Chondrocyte (in vitro differentiated cells): ENCODE measurements at places on chromosomes 5 and 9. TPM values are rescaled to one million over a fixed set of nuclear protein-coding genes. Genes with fewer than 3 reads are reported as not detected.

DNA sequence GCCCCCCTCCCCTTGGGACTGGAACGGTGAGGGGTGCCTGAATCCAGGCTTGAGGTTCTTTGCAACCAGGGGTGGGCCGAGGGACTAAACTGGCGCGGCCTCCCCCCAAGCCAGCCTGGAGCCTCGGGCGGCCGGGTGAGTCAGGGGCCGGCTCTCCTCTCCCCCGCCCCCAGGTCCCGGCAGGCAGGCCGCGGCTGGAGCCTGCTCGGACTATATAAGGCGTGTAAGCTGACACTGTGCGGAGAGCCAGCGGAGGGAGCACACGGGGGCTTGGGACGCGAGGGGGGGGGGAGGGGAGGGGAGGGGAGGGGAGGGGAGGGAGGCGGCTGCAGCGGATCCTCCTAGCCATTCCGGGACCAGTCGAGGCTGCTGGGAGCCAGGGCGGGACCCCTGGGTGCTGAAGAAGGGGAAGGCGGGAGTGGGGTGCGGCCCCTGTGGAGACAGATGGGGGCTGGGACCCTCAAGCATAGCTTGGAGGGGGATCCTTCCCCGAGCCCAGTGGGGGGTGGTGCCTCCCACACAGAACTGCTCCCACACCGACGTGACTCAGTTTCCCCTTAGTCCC is 595 bp downstream of the PDLIM7 start:
- DNase-seq, result no peak

STARD4 gene
- total RNA-seq, result 47.7 to 70.9 TPM (median 69.6 TPM) in 3 replicates

OLFML2A gene
- 112 to 475 TPM (median 469 TPM) in 3 replicates for total RNA-seq

- no peak for DNase-seq
Observed at GRCh38 chr5:103139264-103139865, 19.3 kb downstream of the PPIP5K2 start.

C5orf58 gene
- total RNA-seq, result not detected in 3 replicates

GRCh38 chr5:178664141-178664540 is 37.3 kb upstream of the CLK4 start:
- DNase-seq, result no peak

DNA sequence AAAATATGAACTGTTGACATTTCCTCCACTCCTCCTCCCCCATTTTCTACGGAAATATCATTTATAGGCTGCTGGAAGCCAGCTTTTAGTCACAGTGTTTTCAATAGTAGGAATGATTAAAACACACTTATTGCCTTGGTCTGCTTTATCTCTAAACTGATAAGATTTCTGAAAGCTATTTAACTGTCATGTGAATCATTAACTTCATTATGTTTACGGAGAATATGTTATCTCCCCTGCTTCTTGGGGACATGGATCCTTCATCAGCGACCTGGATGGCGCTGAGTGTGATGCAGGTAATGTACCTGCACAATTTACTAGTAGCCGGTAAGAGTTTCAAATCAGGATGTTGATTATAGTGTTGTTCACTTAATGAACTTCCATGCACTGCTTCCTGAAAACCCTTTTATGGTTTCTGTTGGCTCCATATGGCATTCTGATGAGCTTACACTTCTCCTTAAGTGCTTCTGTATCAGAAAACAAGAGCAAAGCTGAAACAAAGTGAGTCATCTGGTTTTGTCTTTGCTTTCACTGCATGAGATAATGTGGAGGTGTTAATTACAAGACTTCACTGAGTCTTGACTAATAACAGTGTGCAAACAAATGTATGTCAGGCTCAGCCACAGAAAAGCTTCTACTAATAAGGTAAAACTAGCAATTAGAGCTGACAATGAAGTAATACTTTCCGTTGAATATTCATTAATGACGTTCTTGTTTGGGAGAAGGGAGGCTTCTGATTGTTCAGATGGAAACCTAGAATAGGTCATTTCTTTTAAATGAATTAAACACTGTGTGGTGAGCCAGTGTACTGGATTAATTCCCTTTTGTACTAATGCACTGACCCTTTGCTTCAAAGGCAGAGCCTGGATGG is 162.4 kb upstream of the ZNF608 start:
- no peak for DNase-seq

DNA sequence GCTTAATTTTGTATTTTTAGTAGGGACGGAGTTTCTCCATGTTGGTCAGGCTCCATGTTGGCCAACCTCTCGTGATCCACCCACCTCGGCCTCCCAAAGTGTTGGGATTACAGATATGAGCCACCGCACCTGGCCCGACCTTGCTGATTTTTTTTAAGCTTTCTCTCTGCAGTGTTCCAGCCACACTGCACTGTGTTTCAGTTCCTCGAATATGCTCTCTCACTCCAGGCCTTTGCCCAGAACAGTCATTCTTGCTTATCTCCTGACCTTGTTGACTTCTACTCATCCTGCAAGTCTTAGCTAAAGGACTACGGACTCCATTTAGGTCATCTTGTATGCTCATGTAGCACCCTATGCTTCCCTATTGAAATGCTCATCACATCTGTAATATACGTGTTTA is 3.3 kb downstream of the SNAPC3 start:
- no peak for DNase-seq

DNA sequence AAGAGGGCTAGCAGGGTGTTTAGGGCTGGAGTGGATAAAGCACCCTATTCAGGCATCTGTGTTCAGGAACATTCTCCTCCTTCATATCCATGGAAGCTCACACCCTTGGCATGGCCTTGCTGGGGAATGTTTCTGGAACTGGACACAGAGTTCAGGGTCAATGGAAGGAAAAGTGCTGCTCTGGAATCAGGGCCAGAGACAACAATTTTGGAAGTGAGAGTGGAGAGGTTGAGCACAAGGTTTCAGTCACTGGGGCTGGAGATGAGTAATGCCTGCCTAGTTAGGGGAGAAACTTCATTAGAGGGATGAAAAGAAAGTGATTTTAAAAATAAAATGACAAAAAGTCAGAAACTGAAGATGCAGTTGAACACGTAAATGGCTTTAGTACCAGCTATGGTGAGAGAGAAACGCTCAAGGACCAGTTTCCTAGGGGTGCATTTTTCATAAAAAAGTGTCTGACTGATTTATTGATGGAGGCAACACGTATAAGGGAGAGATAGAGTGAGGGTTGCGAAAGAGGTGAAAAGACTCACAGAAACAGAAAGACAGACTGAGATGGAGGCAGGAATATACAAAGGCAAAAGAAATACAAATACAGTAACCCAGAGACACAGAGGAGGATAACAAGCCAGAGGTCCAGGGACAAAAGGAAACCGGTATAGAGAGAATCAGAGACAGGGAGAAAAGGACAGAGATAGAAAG is 8.0 kb upstream of the TNFSF15 start:
- no peak for DNase-seq

DNA sequence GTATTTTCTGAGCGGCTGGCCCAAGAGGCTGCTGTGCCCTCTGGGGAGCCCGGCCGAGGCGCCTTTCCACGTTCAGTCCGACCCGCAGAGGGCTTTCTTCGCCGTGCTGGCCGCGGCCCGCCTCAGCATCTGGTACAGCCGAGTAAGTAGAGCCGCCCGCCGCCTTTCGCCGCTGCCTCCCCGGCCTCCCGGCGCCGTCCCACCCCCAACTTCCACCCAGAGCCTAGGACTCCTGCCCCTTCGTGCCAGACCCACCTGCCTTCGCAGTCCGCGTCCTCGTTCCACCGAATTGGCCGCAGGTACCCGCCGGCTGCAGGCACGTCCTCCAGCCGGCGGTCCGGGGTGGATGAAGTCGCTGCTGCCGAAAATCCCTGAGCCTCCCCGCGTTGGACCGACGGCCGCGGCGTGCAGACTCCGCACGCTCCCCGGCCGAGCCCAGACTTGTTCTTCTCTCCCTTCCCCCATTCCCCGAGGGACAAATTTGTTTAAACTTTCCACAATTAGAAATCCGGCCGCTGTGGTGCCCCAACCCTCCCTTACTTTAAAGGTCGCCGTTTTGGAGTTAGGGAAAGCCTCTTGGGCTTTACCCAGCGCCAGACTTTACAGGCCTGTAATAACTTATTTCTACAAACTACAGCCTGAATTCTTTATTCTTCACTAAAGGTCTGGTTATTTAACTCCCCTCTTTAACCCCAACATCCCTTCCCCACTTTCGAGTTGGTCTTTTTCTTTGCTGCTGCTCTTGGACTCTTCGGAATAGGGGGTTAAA is 589 bp downstream of the RIC1 start:
- peak; percentile 93 for DNase-seq

RIMOC1 gene
- total RNA-seq, result 35.9 to 41.0 TPM (median 38.9 TPM) in 3 replicates

DNA sequence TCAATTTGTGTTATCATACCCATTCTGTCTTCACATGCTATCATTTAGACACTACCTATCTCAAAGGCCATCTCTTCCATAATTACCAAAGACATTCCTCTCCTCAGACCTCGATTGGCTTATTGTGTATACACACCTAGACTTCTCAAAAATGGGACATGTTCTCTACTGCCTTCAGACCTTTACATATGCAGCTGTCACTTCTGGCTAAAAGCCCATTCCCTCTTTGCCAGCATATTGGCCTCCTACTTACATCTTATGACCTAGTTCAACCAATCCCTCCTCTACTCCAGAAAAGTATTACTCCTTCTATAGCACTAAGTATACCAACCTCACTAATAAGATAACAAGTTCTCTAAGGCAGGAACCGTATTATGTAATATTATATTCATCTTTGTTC is 84.4 kb downstream of the RAPGEF6 start:
- no peak for DNase-seq

GARIN3 gene
- total RNA-seq, result not detected in 3 replicates

SV2C gene
- total RNA-seq, result 0.02 TPM in 1 of 3 replicates, not detected in the others

GRCh38 chr9:121217609-121218292 is 16.1 kb upstream of the RAB14 start:
- DNase-seq, result no peak

DNA sequence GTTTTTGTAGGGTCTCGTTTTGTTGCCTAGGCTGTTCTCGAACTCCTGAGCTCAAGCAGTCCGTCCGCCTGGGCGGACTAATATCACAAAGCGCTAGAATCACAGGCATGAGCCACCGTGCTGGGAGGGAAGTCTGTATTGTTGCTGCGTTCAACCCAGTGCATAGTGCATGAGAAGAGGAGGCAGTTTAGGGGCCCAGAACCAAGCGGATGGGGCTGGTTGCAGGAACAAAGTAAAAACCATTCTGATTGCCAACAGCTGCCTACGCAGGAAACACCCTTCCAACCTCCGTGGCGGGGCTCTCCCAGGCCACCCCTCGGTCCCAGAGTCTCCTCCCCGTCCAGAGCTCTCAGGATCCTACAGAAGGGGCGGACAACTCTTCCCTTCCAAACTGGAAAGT is 87.1 kb downstream of the ANXA2R start:
- no peak for DNase-seq

- no peak for DNase-seq
Observed at GRCh38 chr5:107444300-107444699, 226.4 kb downstream of the EFNA5 start.

GRCh38 chr5:17992291-17992690 is 358.0 kb downstream of the TAF11L14 start:
- DNase-seq, result no peak

FBP2 gene
- not detected in 3 replicates for total RNA-seq

DNA sequence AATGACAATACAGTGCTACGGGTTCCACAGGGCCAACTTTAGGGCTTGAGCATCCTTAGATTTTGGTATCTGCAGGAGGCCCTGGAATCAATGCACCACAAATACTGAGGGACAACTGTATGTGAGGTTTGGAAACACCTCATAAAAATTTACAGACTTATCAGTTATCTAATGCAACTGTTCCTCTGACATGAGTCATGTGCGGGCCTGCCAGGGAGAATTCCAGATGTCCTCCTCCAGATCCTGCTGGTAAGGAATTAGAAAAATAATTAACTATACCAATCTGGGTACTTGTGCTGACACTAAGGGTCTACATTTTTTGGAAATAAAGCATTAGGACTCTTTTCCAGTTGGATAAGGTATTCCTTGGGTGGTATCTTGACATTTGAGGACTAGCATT is 333.3 kb downstream of the ARRDC3 start:
- DNase-seq, result no peak

DNA sequence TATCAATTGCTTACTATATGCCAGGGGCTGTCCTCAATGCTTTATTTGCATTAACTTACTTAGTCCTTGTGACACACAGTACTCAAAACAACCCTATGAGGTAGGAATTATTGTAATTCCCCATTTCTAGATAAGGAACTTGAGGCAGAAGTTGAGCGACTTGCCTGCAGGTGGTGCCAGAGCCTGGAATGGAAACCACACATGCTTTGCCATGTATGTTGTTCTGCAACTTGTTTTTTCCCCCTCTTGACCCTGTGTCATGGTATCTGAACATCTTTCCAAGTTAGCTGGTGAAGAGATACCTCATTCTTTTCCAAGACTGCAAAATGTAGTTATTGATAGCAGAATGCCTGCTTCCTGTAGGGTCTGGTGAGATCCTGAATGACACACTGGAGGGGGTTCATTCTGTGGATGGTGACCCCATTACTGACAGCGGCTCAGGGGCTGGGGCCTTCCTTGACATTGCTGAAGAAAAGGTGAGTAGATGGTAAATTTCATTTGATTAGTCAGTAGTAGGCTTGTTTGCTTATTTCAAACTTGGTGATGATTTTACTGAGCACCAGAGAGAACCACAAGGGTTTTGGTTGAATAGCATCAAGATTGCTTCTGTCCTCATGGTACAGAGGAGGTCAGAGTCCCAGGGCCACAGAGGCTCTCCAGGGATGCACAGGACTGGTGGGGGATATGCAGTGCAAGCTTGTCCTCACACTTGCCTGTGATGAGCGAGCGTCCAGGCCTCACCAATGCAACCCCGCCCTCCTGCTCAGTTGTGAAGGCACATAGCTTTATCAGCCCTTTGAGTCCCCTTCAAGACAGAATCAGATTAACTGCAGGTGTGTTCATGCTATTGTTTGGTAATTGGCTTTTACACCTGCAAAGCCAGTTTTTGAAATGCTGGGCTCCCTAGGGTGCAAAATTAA is 57.0 kb downstream of the COL15A1 start:
- no peak for DNase-seq

GRCh38 chr9:125989090-125989501 is 241.9 kb downstream of the PBX3 start:
- DNase-seq, result peak; percentile 86

- no peak for DNase-seq
Observed at GRCh38 chr9:121943463-121943862, 149.6 kb downstream of the TTLL11 start.

- DNase-seq, result no peak
Observed at GRCh38 chr5:15069407-15069905, 197.9 kb upstream of the ANKH start.

- DNase-seq, result no peak
Observed at GRCh38 chr5:60287174-60287771, 393.7 kb upstream of the PDE4D start.

- no peak for DNase-seq
Observed at GRCh38 chr9:121997791-121998190, 95.3 kb downstream of the TTLL11 start.

DNA sequence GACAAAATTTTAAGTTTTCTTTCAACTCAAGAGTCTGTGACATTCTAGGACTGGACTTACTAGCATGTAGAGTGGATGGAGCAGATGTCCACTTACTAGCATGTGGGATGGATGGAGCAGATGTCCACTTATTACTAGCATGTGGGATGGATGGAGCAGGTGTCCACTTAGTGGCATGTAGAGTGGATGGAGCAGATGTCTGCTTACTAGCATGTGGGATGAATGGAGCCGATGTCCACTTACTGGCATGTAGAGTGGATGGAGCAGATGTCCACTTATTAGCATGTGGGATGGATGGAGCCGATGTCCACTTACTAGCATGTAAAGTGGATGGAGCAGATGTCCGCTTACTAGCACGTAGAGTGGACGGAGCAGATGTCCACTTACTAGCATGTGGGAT is 2.4 kb downstream of the SLC36A1 start:
- DNase-seq, result no peak

GRCh38 chr5:146538432-146538831 is 22.4 kb upstream of the GPR151 start:
- DNase-seq, result no peak

- DNase-seq, result peak; percentile 3
Observed at GRCh38 chr9:130124085-130124860, 47.9 kb upstream of the NCS1 start.
